ENCODE measurements at places on chromosomes 3 and 15.

GRCh38 chr15:39110336-39110735 lies 470.5 kb upstream of the THBS1 start:
- DNase-seq, result no peak

GRCh38 chr15:65038836-65039235 lies 6.4 kb upstream of the SLC51B start:
- no peak for DNase-seq

- no peak for DNase-seq
Measured at GRCh38 chr3:112774293-112774926, 72.3 kb downstream of the CD200R1L start.

DNA sequence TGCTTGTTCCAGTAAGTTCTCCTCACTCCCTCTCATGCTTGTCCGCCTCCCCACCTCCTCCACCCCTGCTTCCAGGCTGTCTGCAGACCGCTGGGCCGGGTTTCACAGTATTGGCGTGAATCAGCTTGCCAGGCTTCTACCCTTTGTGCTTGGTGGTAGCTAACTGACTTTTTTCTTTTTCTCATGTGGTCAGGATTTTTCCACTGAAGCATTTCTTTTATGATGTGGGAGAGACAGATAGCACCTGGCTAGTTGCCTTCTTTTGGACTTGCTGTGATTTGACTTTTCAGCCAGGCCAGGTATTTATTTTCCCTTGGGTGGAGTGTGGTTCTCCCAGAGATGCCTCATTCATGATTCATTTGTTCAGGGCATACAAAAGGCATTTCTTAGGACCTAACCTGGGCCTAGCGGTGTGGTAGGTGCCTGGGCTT lies 60.6 kb downstream of the ST6GAL1 start:
- no peak for DNase-seq

- no peak for DNase-seq
Measured at GRCh38 chr3:98612996-98613517, 19.6 kb upstream of the CPOX start.

GRCh38 chr3:26712211-26713026 lies 89.8 kb downstream of the LRRC3B start:
- DNase-seq, result no peak

Data from stimulated activated CD8-positive, alpha-beta memory T cell treated with anti-CD3 and anti-CD28 coated beads, Interleukin-4, amount 100 ng/mL, for 1 hour (primary cell).